ENCODE measurements at places on chromosomes 3 and 15. TPM values are rescaled to one million over a fixed set of nuclear protein-coding genes. Genes with fewer than 3 reads are reported as not detected.

PPP1R14D gene
- total RNA-seq, result not detected

POMGNT2 gene
- 8.2 TPM for total RNA-seq

MCTP2 gene
- total RNA-seq, result 20.0 TPM

SLC25A38 gene
- total RNA-seq, result 21.9 TPM

ARID3B gene
- total RNA-seq, result 3.4 TPM

MESP2 gene
- 0.13 TPM for total RNA-seq

NR1I2 gene
- total RNA-seq, result not detected

TOMM70 gene
- total RNA-seq, result 33.4 TPM

LIPC gene
- total RNA-seq, result 0.26 TPM

ZNF660 gene
- 0.26 TPM for total RNA-seq

FSD2 gene
- total RNA-seq, result not detected

RPP25 gene
- total RNA-seq, result 3.3 TPM

TTLL13 gene
- under 0.01 TPM for total RNA-seq

LPP gene
- total RNA-seq, result 19.5 TPM

ATP2C1 gene
- total RNA-seq, result 149 TPM

CSPG4 gene
- total RNA-seq, result 6.3 TPM

STAC gene
- total RNA-seq, result 1.1 TPM

Measured in bronchial epithelial cell (primary cell).